ENCODE measurements at places on chromosomes 11 and 22. TPM values are rescaled to one million over a fixed set of nuclear protein-coding genes. Genes with fewer than 3 reads are reported as not detected.

The SCN3B gene
- not detected for total RNA-seq

- no peak for DNase-seq
These were observed 7.5 kb downstream of the SERPIND1 start for GRCh38 chr22:20781272-20781990.

The TRIM21 gene
- 40.5 TPM for total RNA-seq

DNA sequence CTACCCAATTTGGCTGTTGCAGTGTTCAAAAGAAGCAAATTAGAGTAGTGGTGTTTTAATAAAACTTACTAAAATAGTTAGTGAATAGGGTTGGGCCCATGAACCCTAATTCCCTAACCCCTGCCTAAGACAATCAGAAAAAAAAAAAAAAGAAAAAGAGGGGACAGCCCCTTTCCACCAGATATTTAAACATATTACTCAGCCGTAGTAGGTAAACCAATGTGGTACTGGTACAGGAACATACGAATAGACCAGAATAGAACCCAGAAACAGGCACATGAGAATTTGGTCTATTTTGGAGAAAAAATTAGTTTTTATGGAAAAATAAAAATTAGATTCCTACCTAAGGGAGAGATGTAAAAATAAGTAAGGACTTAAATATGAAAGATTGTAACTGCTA is 38.6 kb downstream of the MMP7 start:
- DNase-seq: no peak

All from H4 (cell line).